Foreskin keratinocyte (primary cell): ENCODE measurements at places on chromosomes 16 and 17.
A peak's percentile ranks its signal among the peaks of the same experiment; 100 is the strongest.

GRCh38 chr16:77736879-77737278, 14.6 kb downstream of the NUDT7 start:
- DNase-seq, result no peak

DNA sequence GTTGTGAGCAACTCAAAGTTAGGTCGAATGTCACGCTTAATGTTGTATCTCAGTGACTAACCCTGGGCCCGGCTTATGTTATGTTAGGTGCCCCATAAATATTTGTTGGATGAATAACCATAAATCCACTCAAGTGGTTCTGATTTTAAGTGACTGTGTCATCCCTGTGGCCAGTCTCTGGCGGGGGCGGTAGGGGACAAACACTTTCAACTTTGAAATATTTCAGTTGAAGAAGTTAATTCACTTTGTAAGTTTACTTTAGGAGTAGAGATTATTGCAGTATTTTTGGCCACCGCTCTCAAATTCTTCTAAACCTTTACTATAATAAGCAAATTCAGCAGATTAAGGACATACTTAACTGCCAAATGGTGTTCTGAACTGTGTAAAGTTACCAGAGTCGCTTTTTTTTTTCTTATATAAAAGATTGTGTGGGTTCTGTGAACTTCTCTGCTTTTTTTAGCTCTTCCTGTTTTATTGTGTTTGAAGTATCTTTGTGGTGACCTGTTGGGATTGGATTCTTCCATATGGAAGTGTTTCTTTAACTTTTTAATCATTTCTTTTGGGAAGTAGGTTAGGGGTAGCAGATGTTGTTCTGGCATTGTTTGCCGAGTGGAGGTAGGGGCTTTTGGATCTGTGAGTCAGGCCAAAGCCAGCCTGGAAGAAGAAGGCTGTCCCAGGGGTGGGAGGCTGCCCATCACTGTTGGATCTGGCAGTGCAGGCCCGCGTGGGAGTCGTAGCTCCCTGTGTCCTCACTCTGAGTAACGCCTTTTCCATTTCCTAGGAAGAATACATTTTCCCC, 61.4 kb upstream of the TBX2 start:
- DNase-seq, result no peak

DNA sequence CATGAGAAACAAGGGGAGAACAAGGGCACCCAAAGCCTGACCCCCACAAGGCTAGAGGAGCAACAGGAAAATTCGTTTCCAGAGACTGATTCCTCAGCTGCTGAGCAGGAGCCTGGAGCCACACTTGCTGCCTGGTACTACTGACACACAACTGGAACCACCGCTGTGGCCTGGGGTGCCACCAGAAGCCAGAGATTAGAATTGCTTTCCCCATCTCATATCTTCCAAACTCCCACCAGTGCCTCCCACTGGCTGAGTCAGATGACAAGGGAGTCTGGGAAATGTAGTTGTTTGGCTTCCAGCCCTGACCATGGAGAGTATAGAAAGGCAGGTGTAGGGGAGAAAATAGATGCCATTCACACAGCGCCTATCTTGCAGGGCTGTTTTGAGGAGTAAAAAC, 4.1 kb upstream of the TMEM11 start:
- DNase-seq, result no peak

DNA sequence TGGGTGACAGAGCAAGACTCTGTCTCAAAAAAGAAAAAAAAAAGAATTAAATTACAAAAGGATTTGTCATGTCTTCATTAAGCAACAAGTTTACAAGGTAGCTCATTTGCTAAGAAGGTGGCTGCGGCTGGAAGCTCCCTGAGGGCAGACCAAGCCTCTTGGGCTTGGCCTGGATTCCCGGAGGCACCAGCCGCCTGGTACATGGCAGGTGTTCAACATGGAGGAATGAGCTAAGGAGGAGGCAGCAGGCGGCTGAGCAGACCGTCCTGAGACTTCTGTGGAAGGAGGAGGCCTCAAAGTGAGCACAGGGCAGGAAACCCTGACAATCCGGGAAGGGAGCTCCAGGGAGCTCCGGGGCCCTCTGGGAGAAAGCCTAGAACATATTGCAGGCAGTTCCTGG, 3.2 kb upstream of the MYLK3 start:
- no peak for DNase-seq

DNA sequence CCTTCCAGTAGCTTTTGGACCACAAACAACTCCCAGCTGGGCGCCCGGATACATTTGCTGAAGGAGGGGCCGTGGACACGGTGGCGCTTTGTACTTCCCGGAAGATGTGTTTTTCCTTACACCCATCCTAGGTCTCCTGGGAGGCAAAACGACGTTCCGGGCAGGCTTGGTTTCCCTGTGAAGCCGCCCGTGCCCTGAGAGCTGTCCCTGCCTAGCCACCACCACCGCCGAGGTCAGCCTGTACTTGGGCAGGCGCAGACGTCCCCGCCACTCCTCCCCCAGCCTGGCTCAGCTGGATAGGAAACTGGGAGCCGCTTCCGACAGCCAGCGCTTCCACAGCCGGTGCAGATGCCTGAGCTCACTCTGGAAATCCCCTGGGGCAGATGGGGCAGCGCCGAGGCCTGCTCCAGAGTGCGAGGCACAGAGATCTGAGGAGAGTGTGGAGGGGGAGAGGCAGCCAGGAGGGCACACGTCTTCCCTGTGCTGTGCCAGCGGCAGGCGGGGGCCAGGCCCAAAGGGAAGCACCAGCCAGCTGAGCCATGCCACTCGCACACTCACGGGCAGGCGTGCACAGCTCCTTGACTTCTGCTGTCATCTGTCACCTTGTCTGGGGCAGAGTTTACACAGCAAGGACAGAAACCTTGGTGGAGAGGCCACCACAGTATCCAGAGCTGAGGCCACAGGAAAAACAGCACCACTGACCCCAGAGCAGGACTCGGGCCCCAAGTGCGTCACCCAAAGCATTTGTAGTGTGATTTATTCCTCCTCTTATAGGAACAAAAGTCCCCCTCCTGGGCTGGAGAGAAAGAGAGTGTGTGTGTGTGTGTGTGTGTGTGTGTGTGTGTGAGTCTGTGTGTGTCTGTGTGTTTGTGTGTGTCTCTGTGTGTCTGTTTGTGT, 3.0 kb downstream of the RHBDF2 start:
- DNase-seq, result peak; percentile 91

DNA sequence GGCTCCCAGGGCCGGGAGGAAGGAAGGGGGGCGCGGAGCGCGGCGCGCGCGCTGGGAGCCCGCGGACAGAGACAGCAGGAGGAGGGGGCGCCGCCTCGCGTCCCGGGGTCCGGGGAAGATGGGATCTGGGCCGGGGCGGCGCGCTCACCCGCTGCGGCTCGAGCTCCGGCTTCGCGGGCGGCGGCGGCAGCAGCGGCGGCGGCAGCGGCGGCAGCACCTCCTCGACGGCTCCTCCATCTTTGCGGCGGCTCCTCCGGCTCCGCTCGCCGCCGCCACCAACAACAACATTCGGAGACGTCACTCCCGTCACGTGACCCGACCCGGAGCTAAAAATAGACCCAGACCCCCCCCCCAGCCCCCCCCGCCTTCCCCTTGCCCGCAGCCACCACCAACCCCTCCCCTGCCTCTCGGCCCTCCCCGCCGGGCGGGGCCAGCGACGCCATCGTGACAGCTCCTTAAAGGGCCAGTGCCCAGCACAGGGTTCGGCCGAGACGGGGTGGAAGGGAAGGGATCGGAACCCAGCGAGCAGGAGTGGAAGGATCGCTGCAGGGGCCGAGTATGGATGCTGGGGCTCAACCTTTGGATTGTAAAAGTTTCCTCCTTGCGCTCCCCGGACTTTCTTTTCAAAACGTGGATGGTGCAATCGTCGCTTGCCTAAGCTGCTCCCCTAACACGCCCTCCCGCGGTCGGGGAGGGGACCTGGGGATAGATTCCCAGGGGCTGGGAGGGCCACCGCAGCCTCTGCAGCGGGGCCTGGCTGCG, at the start of gene HDAC5:
Gene HDAC5, minus strand, starts transcription at position 286 of the 762 bp plus-strand sequence. CDS start 6,126 bp downstream, outside the sequence.
- peak; percentile 85 for DNase-seq

- peak; percentile 69 for DNase-seq
Observed at GRCh38 chr17:7308625-7309433, 1.4 kb downstream of the EIF5A start.

DNA sequence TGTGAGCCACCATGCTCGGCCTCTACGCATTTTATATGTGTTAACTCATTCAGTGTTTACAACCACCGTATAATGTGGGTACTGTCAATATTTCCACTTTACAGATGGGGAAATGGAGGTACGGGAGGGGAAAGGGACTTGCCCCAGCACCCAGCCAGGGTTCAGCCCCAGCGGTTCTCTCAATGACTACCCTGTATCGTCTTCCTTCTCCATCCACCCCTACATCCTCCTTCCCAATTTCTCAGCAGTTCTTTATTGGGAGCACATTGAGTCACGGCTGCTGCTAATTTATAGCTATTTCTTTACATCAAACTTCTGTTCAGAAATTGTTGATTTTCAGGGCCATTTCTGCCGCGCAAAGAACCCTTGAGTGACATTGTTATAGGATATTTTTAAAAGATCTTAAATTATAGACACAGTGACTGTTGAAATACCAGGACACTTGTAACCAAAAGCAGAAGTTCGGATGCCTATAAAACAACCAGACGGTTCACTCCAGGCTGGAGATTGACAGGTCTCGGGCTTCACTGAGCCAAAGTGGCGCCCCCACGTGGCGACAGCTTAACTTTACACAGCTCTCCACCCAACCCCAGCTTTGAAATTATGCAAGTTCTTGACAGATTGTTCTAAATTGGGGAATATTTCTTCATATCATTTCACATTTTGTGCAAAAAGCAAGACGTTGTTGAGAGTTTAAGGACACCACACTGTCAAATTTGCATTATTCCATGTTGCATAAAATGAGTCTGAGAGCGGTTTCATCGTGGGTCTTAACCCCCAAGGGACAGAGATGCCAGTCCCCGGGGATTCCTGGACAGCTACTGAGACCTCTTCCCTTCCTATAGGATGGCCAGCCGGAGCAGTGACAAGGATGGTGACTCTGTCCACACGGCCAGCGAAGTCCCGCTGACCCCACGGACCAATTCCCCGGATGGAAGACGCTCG, 11.8 kb downstream of the SYT17 start:
- peak; percentile 4 for DNase-seq

- no peak for DNase-seq
Observed at GRCh38 chr17:60065136-60065535, 13.6 kb downstream of the HEATR6 start.

DNA sequence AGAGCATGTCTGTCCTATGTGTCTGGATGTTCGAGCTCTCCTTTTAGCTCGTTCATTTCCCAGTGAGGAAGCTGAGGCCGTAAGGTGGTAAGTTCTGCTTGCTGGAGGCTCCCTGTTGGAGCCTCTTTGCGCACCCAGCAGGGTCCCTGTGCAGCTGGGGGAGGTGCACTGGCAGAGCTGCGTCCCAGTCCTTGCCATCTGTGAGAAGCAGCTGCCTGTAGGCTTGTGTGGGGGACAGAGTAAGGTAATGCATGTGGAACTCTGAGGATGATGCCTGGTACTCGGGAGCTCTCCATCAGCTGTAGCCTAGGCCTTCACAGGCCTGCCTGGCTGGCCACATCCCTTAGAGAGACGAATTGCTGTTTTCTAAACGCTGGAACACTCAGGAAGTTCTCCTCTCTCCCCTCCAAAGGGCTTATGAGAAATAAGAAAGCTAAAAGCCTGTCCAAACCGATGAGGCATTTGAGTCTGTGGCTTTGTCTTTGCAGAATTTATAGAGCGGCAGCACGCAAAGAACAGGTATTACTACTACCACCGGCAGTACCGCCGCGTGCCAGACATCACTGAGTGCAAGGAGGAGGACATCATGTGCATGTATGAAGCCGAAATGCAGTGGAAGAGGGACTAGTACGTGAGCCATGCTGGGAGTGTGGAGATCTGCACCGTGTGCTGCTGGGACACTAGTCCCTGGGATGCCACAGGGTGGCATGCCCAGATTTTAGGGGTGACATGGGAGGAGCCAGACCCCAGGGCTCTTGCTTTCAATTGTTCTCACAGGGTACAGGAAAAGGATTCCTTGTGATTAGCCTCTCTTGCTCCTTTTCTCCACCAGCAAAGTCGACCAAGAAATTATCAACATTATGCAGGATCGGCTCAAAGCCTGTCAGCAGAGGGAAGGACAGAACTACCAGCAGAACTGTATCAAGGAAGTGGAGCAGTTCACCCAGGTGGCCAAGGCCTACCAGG, 1.6 kb downstream of the NDUFB10 start:
- DNase-seq, result no peak
